Fibroblast of lung (primary cell): ENCODE measurements at places on chromosomes 3 and 15. TPM values are rescaled to one million over a fixed set of nuclear protein-coding genes. Genes with fewer than 3 reads are reported as not detected.

GRCh38 chr15:48868536-48868935 lies 9.4 kb upstream of the EID1 start:
- peak; percentile 88 for DNase-seq
- H3K4me1 ChIP-seq, result peaks cover 15% of the 10 kb centered on the region
- no peaks in the 10 kb centered on the region for H3K36me3 ChIP-seq
- no peaks in the 10 kb centered on the region for H3K27me3 ChIP-seq
- H3K4me3 ChIP-seq, result no peak overlapping the region

GRCh38 chr3:81920816-81921215 lies 159.4 kb upstream of the GBE1 start:
- DNase-seq, result peak; percentile 18
- H3K27ac ChIP-seq, result no peak overlapping the region
- no peaks in the 10 kb centered on the region for H3K4me1 ChIP-seq
- no peaks in the 10 kb centered on the region for H3K36me3 ChIP-seq

GRCh38 chr3:81443958-81444357 lies 317.5 kb downstream of the GBE1 start:
- H3K27me3 ChIP-seq, result no peaks in the 10 kb centered on the region
- H3K36me3 ChIP-seq, result no peaks in the 10 kb centered on the region
- H3K4me3 ChIP-seq, result no peak overlapping the region
- no peak for DNase-seq
- H3K4me1 ChIP-seq, result peaks cover 3% of the 10 kb centered on the region

GRCh38 chr15:101451266-101451799 lies 38.2 kb downstream of the PCSK6 start:
- no peaks in the 10 kb centered on the region for H3K36me3 ChIP-seq
- H3K27me3 ChIP-seq, result no peaks in the 10 kb centered on the region
- no peak overlapping the region for H3K4me3 ChIP-seq
- H3K4me1 ChIP-seq, result peaks cover 3% of the 10 kb centered on the region
- peak; percentile 13 for DNase-seq

- no peaks in the 10 kb centered on the region for H3K4me1 ChIP-seq
- no peak overlapping the region for H3K27ac ChIP-seq
These were observed 1459.5 kb downstream of the ZPLD1 start for GRCh38 chr3:103894162-103894822.

GRCh38 chr3:159265705-159266104 lies 463.9 kb downstream of the MFSD1 start:
- H3K4me3 ChIP-seq, result no peak overlapping the region
- no peak overlapping the region for H3K27ac ChIP-seq
- no peaks in the 10 kb centered on the region for H3K36me3 ChIP-seq
- DNase-seq, result peak; percentile 80

DNA sequence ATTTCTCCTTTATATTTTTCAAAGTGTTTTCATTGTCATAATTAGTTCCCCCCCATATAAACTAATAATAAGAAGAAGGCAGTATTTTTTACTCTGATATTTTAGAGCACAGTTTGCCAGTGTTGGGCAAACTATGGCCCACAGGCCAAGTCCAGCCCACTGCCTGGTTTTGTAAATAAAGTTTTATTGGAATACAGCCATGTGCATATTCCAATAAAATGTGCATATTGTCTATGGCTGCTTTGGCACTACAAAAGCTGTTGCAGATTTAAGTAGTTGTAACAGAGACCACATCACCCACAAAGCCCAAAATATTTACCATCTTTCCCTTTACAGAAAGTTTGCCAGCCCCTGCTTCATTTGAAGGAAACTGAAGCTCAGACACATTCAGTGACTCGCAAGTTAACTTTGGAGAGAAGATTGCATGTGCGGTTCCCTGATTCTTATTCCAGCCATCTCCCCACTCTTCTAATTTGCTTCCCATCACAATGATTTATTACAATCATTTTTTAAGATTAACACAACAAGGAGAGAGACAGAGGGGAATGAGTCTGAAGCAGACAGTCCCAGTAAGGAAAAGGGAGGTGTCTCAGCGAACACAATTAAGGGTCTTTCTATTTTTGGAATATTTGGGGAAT lies 48.9 kb downstream of the RFTN1 start:
- DNase-seq, result peak; percentile 64
- no peak overlapping the region for H3K27ac ChIP-seq
- no peaks in the 10 kb centered on the region for H3K27me3 ChIP-seq
- H3K4me3 ChIP-seq, result no peak overlapping the region
- H3K36me3 ChIP-seq, result no peaks in the 10 kb centered on the region
- no peaks in the 10 kb centered on the region for H3K4me1 ChIP-seq

GRCh38 chr3:31065765-31066164 lies 171.3 kb upstream of the GADL1 start:
- peak; percentile 31 for DNase-seq
- no peaks in the 10 kb centered on the region for H3K4me1 ChIP-seq
- H3K27me3 ChIP-seq, result no peaks in the 10 kb centered on the region
- no peaks in the 10 kb centered on the region for H3K36me3 ChIP-seq
- no peak overlapping the region for H3K4me3 ChIP-seq

GRCh38 chr3:197791892-197792647 lies 1.0 kb downstream of the LRCH3 start:
- H3K36me3 ChIP-seq, result no peaks in the 10 kb centered on the region
- peaks cover 2% of the 10 kb centered on the region for H3K4me1 ChIP-seq
- DNase-seq, result peak; percentile 36

DNA sequence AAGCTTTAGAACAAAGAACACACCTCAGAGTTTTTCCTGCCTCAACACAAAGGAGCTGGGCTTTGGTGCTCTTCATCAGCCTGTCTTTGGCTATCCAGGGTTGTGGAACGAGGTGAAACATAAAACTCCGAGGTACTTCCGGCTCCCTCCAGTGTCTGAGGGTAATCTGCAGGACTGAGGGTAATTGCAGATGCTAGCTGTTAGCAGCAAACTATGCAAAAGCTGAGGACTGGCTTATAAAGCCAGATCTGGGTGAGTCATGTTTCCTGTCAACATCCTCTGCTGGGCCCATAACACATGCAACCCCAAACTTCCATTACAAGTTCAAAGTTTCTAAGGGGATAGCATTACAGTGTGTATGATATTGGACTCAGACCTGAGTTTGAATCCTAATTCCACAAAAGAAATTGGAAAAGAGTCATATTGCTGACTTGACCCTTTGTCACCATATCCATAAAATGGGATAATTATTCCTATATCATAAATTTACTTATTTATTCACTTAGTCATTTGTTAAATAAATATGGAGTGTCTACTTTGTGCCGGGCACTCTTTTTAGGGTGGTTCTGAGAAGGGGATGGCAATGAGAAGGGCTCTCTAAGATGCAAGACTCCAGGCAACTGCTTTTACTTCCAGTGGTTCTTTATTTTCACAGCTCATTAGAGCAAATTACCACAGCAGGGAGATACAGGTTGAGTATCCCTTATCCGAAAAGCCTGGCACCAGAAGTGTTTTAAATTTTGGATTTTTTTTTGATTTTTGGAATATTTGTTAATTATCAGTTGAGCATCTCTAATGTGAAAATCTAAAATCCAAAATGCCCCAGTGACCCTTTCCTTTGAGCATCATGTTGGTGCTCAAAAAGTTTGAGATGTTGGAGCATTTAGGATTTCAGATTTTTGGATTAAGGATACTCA lies 9.5 kb upstream of the TRIM69 start:
- H3K4me1 ChIP-seq, result peaks cover 10% of the 10 kb centered on the region
- peak overlapping the region; percentile 83 for H3K27ac ChIP-seq
- no peaks in the 10 kb centered on the region for H3K27me3 ChIP-seq
- DNase-seq, result peak; percentile 93
- H3K36me3 ChIP-seq, result no peaks in the 10 kb centered on the region
- no peak overlapping the region for H3K4me3 ChIP-seq

GRCh38 chr3:27571345-27571744 lies 87.2 kb upstream of the SLC4A7 start:
- no peaks in the 10 kb centered on the region for H3K27me3 ChIP-seq
- H3K4me1 ChIP-seq, result no peaks in the 10 kb centered on the region
- DNase-seq, result no peak
- H3K4me3 ChIP-seq, result no peak overlapping the region

Gene TERC
- total RNA-seq, result 210 and 457 TPM in 2 replicates

Gene CRELD1
- 15.7 and 50.2 TPM in 2 replicates for total RNA-seq

Gene CFAP100
- total RNA-seq, result not detected in 2 replicates

Gene ADAMTS9
- total RNA-seq, result 1.8 and 2.1 TPM in 2 replicates

Gene HDC
- not detected in 2 replicates for total RNA-seq
